ENCODE measurements at places on chromosomes 1 and 21. TPM values are rescaled to one million over a fixed set of nuclear protein-coding genes. Genes with fewer than 3 reads are reported as not detected.

- peak; percentile 76 for DNase-seq
These were observed 145.2 kb downstream of the PGBD5 start for GRCh38 chr1:230280906-230281413.

FMO5 gene
- total RNA-seq = 6.2 TPM

GRCh38 chr1:39933956-39934941, 20.7 kb upstream of the MFSD2A start:
- peak; percentile 78 for DNase-seq

DNA sequence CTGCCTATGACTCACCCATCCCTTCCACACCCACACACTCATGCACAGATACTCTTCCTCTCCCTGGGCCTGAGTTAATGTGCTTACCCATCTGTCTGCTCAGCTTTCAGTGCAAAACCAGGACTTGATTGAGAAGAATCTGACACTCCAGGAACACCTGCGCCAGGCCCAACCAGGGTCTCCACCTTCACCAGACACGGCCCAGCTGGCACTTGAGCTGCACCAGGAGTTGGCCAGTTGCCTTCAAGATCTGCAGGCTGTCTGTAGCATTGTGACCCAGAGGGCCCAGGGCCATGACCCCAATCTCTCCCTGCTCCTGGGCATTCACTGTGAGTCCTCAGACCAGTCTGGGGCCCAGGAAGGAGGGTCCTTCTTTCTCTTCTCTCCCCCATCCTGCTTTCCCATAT, 3.5 kb upstream of the SH3BGRL3 start:
- peak; percentile 76 for DNase-seq

All from spleen (tissue), 13 donors.